Activated naive CD4-positive, alpha-beta T cell treated with anti-CD3 and anti-CD28 coated beads, Interleukin-2, amount 10 ng/mL, durations not matched to agents 7 days and 5 days (primary cell): ENCODE measurements at places on chromosomes 13 and 19.

- no peak for DNase-seq
These were observed 224.2 kb downstream of the RGCC start for GRCh38 chr13:41681587-41681986.

DNA sequence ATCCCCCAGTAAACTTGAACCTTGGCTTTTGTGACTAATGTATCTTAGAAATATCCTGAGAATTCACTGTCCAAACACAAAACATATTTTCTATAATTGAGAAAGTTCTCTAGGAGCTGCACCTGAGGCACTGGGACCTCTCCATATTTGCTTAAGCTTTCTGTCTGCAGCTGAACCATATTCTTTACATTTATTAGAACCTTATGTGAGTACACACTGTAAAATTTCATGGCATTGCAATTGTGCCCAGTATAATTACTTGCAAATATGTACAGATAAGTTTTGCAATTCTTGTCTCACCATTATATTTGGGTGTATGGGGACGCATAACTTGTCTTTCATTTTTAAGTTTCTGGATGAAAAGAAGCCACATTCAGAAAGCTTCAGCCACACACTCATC lies 280.7 kb upstream of the KLHL1 start:
- no peak for DNase-seq

DNA sequence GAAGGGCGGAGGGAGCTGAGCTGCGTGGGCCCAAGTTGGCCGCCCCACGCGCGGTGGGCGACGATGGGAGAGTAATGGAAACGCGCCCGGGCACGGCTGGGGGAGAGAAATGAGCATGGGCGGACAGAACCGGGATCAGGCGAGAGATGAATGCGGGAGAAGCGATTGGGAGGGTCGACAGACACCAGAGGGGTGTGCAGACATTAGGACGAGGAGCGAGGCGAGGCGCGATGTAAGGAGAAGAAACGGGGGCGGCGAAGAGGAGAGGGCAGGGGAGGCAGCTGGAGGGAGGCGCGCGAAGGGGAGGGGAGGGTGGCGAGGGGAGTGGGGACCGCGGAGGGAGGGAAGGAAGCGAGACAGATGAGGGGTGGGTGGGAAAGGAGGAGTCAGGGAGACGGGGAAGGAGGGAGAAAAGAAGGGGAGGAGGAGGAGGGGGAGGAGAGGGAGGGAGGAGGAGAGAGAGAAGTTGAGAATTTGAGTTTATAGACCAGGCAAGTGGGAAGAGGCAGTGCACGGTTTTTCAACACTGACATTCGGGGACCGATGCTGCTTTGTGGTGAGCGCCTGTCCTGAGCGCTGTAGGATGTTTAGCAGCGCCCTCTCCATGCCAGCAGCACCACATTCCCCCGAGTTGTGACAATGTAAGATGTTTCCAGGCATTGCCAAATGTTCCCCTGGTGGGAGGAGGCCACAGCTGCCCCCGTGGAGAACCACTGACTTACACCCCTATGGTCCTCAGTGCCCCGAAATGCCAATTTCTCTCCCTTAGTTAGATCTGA lies at the start of gene SHISA7:
Gene SHISA7 (minus strand): TSS at position 256 of the 779 bp plus-strand sequence. CDS start 437 bp downstream, outside the sequence.
- no peak for DNase-seq

DNA sequence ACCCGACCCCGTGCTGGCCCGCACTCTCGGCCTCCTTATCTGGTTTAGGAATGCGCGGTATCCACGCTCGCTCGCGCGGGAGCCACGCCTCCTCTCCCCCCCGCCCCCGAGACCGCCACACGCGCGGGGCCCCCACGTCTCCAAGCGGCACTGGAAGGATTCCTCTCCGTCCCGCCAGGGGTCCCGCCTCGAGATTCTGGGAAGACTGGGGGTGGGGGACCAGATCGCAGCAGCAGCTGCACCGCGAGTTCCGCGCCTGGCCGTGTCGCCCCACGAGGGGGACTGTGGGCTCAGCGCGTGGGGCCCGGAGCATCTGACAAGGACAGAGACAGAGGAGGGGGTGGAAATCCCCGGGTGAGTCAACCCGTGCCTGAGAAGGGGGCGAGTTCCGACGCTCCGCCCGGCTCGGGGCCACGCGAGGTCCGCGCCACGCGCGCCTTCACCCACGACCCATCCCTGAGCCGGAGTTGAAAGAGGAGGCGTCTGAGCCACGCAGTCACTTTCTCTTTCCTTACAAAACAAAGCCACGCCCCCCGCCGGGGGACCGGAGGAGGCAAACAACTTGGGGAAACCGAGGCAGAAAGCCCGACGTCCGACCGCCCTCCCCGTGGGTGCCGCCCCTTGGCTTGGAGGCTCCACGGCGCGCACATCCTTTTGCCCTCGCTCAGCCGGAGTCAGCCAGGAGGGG lies 814 bp downstream of the S1PR2 start:
- DNase-seq, result peak; percentile 69

GRCh38 chr13:77521595-77522367 lies 13.7 kb upstream of the SCEL start:
- no peak for DNase-seq

GRCh38 chr19:50897191-50897607 lies 14.0 kb downstream of the KLK4 start:
- DNase-seq, result no peak

GRCh38 chr13:48311223-48311622 lies 7.7 kb downstream of the RB1 start:
- DNase-seq, result no peak

DNA sequence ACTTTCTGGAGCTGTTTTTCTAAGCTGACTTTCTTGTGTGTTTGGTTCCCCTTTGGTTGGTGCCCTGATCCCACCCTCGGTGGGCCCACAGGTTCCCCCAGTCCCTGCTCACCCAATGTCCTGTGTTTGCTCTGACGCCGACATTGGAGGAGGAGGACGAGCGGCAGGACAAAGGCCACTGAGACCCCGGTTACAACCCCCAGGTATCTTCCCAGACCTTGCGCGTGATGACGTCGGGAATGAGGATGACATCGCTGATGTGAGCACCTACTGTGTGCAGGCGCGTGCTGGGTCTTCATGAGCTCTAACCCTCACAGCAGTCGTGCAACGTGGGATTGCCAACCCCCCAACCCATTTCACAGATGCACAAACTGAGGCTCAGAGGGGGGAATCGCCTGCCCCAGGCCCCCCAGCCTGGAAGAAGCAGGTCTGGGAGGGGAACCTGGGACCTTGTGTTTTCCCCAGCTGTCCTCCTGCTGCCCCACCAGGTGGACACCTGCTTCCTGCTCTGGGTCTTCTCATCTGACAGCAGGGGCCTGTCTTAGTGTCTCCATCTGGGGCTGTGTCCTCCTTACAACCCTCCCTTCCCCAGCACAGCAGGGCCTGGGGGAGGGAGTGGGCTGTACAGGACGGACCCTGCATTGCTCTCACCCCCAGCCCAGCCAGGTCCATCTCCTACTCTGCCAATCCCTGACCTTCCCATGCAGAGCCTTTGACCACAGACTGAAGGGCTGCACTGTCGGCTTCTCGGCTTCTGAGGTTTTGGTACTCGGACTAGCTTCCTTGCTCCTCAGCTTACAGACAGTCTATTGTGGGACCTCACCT lies 4.7 kb upstream of the LILRA6 start:
- DNase-seq, result no peak

DNA sequence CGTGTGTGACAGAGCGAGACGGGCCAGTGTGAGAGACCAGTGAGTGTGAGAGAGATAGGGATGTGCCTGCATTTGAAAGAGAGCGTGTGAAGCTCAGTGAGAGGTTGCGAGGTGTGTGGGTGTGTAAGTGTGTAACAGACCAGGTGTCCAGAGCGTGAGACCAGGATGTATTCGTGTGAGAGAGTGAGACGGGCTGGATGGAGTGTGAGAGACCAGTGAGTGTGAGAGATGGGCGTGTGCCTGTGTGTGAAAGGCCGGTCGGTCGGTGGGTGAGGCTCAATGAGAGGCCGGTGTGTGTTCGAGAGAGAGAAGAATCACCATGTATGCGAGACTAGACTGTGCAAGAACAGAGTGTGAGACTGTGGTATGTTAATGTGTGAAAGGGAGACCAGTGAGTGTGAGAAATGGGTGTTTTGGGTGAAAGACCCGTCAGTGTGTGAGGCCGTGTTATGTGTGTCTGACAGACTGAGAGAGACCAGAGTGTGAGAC lies 679 bp downstream of the ZNF471 start:
- DNase-seq, result no peak

DNA sequence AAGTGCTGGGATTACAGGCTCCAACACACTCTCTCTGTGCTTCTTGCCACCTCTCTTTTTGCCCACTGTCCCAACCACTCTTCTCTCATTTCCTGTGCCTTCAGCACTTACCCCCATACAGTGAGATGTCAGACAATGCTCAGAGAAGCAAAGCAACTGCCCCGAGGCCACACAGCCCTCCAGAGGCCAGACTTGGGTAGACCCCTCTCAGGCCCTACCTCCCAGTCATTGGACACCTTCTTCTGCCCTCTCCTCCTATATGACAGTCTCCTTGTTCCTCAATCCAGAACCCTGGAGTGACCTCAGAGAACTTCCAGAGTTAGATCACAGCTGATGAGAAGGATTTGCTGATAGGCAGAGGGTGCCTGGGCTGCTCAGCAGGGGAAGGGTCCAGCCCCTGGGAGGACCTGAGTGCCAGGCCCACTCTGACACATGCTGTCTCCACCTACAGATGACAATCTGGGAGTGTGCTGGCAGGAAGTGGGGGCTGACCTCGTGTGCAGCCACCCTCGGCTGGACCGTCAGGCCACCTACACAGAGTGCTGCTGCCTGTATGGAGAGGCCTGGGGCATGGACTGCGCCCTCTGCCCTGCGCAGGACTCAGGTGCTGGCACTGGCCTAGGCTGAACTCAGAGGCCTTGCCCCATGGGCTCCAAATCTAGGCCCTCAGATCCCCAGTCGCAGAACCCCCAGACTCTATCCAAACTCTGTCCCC lies 24.4 kb downstream of the LTBP4 start:
- no peak for DNase-seq

DNA sequence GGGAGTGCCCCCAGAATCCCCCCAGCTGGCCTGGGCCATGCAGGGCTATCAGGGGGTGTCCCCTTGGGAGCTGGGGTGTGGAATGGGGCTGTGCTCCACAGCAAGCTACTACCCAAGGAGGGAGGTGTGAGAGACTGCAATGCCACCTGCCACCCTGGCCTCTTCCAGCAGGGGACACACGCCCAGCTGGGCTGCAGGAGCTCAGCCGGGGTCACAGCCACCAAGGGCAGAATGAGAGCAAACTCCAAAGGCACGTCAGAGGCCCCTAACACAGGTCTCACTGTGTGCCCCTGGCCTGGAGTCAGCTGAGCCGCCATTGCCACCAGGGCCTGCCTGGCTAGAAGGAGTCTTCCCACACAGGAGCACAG lies 55.5 kb downstream of the MLLT1 start:
- DNase-seq, result no peak

DNA sequence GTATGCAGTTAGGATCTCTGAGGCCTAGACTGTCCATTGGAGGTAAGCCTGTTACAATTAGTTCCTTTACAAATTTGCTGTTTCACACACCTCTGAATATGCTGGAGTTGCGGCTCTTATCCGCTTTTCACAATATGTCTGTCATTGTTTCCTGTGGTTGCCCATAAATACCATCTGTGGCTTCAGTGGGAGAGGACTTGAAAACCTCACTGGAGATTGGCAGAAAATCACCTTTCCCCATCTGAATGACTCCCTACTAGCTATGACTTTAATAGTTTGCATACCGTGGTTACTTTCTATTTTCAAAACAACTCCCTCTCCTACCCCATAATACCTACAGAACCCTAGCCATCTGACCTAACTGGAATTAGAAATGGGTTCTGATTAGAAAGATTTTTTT lies 454.3 kb downstream of the PCDH17 start:
- DNase-seq, result no peak

DNA sequence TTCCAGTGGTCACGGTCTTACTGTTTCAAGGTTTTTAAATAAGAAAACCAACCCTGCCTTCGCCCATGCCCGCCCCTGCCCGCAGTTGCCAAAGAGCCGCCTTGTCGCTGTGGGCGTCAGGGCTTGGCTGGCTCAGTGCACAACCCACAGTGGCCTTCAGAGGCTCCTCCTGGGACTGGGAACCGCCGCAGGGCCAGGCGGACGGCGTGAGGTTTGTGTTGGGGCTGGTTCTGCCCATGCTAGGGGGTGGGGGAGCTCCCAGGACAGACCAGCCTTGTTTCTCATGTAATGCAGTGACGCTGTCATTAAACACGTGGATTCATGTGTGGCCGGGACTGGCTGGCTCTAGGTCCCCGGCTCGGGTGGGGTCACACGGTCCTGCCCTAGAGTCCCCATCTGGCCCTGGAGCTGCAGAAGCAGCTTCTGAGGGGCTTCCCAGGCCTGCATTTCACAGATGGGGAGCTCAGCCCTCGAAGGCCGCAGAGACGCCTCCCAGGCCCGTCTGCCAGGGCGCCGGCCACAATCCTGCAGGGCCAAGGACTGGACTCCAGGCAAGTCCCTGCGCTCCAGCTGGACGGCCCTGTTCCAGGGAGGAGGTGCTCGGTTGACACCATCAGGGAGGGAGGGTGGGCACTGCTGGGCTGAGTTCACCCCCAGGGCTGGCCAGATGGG lies 2.4 kb upstream of the TEKTIP1 start:
- DNase-seq, result no peak

DNA sequence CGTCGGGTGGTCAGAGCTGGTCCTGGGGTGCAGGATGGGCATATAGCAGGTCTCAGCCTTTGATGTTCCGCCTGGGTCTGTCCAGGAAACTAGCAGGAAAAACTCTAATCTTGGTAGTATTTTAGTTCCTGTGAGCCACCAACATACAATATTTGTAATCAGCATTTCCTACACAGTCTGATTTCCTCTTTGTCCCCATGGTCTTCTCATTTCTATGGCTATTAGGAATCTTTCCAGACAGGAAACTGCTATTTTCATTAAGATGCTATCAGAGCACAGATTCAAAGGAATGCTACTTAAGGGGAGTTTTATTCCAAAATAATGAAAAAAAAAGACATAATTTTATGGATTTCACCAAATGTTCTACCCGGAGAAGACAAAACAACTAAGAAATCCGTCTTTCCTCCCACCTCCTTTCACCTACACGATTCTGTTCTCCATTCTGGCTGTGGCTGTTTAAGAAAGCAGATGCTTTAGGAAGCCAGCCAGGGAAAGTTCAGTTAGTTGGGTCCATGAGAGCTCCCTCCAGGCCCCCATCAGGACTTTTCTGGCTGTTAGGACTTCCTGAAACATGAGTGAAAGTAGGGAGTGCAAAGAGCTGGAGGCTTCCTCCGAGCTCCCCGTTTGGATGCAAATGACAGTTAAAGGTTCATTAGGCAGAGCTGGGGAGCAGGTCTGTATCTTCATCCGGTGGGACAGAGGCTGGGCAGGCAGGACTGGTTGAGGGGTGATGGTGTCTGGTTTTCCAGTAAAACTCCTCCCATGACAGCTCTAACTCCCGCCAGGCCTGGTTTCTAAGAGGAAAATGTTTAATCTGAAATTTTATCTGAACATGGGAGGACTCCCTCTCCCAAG lies 36.3 kb downstream of the SHISA2 start:
- DNase-seq, result no peak

GRCh38 chr19:51571599-51571998 lies 516 bp downstream of the ZNF175 start:
- no peak for DNase-seq
